Fibroblast of upper back skin (primary cell): ENCODE measurements at places on chromosomes 5 and 9.
A peak's percentile ranks its signal among the peaks of the same experiment; 100 is the strongest.

DNA sequence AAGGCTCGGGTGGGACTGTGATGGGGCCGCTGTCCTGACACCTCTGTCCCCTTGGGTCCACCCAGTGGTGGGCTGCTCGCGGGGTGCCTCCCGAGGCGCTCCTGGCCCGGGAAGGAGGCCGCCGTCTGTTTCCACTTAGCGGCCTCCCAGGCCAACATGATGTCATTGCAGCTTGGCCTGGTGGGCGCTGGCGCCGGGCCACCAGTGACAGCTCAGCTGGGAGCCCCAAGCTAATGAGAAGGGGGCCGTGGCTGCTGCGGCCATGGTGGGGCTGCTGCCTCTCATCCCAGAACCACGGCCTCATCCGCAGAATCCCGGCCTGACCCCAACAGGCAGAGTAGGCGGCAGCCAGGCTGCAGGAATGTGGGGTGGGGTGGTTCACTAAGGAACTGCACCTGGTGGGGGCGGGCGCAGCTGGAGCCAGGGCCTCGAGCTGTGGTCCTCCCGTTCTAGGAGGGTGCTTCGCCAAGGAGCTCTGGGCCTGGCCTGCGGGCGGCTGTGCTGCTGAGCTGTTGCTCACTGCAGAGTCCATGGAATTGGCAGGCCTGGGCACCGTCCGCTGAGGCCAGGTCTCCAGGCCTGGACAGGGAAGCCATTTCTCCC, 123.5 kb upstream of the COL5A1 start:
- peak; percentile 61 for DNase-seq

DNA sequence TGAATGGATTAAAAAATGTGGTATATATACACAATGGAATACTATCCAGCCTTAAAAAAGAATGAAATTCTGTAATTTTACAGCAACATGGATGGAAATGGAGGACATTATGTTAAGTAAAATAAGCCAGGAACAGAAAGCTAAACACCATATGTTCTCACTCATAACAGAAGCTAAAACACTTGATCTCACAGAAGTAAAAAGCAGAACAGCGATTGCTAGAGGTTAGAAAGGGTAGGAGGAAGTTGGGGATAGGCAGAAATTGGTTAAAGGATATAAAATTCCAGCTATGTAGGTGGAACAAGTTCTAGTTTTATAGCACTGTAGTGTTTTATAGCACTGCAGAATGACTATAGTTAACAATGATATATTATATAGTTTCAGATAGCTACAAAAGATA, 15.8 kb downstream of the MARCHF3 start:
- DNase-seq: no peak

- no peak for DNase-seq
Observed at GRCh38 chr5:33309536-33310345, 131.0 kb upstream of the TARS1 start.

DNA sequence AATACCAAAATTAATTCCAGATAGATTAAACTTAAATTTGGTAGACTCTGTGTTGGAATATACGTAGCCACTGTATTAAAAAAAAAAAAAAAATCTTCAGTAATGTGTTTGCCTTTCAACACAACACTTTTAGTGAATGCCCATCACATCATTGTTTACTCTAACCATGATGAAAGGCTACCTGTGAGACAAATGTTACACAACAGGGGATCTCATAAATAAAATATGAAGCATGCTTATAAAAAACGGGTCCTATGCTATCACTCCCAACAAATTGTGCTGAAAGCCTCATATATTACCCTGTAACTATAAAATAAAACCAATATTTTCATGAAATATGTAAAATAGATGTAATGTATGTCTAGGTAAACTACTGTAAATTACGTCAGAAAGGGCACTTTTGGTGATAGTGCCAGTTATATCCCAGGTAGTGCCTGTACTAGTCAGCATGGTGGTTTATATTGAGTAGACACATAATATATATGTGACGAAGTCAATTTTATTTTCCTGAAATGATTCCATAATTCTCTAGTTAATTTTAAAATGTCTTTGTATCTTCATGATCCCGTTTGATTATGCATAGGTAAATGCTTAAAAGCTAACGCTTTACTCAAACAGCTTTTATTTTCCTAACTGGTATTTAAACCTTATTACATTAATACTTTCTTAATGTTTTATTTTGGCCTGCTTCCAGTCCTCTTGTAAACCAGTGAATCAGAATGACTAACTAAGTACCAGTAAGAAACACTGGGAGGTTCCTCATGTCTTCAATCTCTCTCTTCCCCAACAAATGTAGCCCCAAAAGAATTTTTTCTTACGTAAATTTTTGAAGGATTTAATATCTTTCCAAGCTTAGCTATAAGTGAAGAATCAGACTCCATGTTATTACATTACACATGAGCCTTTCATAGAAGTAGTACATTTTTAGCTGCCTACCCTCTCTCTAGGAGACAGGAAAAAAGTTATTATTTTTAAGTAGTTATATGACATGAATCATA, 420.3 kb downstream of the GABRG2 start:
- DNase-seq: peak; percentile 62

DNA sequence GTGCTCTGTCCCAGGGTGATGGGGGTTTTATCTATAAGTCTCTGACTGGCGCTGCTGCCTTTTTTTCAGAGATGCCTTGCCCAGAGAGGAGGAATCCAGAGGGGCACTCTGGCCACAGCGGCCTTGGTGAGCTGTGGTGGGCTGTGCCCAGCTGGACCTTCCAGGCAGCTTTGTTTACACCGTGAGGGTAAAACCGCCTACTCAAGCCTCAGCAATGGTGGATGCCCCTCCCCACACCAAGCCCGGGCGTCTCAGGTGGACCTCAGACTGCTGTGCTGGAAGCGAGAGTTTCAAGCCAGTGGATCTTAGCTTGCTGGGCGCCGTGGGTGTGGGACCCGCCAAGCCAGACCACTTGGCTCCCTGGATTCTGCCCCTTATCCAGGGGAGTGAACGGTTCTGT, 41.3 kb upstream of the C9orf72 start:
- no peak for DNase-seq

DNA sequence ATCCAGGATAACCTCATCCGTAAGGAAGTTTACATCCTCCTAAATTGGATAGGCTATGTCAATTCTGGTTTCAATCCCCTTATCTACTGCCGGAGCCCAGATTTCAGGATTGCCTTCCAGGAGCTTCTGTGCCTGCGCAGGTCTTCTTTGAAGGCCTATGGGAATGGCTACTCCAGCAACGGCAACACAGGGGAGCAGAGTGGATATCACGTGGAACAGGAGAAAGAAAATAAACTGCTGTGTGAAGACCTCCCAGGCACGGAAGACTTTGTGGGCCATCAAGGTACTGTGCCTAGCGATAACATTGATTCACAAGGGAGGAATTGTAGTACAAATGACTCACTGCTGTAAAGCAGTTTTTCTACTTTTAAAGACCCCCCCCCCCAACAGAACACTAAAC, 1.3 kb downstream of the ADRB2 start:
- DNase-seq: no peak

GRCh38 chr5:173765029-173765644, 123.0 kb upstream of the CPEB4 start:
- no peak for DNase-seq

DNA sequence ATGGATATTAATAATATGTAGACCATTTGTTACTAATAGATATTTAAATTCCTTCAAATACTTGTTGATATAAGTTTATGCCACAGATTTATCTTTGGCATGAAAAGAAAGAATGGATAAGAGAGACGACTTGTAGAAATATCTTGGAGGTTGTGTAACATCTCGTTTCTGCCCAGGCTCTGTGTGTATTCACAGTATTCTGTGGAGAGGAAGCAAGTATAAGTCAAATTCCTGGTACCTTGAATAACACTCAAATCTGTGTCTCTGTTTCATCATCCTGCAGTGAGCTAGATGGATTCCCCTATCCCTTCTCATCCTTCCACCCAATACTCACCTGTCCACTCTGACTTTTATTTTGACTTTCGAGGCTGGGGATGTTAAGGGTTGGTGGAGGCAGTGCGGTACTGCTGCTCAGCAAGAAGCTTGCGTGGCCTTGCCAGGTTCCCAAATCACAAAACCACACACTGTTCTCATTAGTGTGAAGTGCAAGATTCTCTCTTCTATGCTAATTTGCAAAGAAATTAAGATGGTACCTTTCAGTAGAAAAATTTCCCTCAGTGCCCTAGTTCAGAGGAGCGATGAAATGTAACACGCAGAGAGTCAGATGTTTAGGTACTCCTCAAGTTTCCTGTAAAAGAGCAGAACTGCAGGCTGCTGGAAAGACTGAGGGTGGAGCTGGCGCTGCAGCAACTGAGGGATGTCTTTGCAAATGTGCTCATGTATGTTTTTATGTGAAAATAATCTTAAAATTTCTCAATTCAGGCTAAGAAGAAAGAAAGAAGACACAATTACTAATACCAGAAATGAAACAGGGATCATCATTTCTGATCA, 42.6 kb upstream of the ANKRD18A start:
- DNase-seq: peak; percentile 31

DNA sequence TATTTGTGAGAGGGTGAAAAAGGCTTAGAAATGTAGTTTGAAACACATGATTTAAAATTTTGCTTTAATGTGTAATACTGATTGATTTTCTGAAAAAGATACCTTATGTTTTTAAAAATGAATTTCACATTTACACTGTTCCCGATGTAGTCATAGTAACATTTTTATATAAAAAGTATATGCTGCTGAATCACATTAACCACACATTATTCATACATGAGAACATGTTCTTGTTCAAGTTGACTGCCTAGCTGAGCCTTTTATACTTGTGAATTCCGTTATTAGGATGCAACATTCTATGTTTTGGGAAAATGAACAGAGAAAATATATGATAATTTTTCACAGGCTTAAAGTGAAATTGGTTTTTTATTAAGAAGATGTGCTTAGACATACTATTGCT, 461.1 kb upstream of the NUDT12 start:
- no peak for DNase-seq

DNA sequence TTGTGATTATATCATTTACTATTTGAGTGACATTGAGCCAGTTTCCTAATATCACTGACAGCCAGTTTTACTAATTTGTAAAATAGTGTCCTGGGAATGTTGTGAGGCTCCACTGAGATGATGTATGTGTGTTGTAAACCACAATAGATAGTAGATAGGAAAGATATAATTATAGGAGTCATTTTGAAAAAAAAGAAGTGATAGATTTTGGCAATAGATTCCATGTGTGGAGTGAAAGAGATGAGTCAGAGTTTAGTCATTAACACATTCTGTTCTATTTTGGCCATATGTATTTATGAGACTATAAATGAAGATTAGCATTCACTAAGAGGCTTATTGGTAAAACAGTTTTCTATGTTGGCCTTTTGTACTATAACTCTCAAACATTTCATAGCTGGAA, 388.2 kb downstream of the FAM170A start:
- peak; percentile 52 for DNase-seq

GRCh38 chr9:82057805-82058204, 69.2 kb downstream of the SPATA31D1 start:
- no peak for DNase-seq

- DNase-seq: no peak
Observed at GRCh38 chr5:55541056-55541635, 6.4 kb upstream of the PLPP1 start.

DNA sequence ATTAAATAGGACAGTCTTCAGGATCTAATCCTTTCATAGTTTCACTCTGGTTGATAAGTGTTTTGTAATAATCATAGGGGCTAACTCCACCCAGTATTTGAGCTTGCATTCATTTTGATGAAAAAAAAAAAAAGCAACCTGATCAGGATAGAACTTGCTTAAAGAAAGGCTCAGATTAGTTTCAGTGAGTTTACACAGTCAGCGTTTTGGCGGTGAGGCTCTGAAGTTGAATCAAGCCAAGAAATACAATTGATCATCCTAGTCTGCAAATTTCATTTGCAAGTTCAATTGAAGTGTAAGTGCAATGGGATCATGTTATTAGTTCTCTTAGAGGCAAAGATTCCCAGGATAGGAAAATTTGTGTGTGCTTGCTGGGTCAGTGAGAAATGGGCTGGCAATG, 159.7 kb upstream of the ELL2 start:
- DNase-seq: no peak

DNA sequence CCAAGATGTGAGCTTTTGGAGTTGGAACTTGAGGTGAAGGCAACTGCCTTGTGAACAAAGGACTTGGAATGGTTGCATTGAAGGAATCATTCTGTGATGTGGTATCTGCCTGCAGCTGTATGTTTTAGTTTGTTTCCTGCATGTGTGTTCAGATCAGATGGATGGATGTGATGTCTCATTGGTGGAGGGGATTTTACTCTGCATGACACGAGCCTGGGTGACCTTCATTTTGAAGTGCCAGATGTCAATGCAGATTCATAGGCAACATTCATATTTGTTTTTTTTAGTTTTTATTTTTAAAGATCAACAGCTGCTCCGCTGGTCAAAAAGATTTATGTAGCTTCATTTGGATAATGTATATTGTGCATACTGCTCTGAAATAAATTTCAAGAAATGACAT, 13.5 kb downstream of the FBXL7 start:
- DNase-seq: no peak

DNA sequence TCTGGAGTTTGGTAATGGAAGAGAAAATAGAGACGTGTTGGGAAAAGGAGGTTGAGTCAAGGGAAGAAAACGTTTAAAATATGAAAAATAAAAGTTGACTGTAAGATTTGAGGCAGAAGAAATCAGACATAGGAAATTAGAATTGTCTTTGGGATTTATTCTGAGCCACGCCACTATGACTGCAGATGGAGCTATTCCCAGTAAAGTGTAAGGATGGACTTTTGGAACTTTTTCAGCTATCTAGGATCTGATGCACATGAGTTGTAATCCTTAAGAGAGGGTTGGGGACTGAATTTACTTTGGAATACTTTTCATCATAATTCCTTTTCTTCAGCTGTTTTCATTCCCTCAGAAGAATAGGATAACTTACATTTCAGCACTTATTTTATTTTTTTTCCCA, 336.7 kb downstream of the FAM170A start:
- DNase-seq: no peak

- DNase-seq: no peak
Observed at GRCh38 chr9:86443992-86444391, 89.8 kb upstream of the TUT7 start.

- peak; percentile 97 for DNase-seq
Observed at GRCh38 chr5:77133061-77133758, 46.1 kb upstream of the ZBED3 start.

DNA sequence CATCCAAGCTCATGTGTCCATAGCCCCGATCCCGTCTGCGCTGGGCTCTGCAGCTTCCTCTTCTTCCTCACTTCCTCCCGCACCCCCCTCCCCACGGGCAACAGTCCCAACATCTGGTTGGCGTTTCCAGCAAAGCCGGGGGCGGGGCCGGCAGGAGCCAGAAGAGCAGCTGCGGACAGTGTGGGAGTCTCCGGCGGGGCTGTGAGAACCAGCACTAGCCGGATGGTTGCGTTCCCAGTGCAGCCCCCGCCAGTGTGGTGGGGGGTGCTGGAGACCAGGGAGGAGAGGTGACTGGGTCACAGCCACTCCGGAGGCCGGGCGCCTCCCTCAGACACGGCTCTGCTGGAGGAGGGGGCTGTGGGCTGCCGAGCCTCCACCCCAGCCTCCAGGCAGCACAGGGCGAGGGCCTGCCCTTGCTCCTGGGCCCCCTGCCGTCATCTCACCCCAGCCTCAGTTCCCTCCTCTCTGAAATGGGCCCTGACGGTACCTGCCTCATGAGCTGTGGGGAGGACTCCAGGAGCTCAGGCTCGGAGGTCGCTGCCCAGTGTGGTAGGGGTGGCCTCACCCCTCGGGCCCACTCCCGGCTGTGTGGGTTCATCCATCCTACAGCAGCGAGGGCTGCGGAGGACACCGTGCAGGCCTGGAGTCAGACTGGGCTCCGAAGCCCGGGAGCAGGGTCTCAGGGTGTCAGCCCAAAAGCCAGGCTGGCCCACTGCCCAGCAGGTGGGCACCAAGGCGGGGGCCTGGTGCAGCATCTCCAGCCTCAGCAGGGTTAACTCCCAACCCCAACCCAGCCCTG, 41.5 kb upstream of the NOTCH1 start:
- DNase-seq: peak; percentile 71

GRCh38 chr9:72875221-72875620, 77.6 kb downstream of the ALDH1A1 start:
- DNase-seq: no peak
